MCF 10A (cell line): ENCODE measurements at places on chromosomes 7 and 10.

DNA sequence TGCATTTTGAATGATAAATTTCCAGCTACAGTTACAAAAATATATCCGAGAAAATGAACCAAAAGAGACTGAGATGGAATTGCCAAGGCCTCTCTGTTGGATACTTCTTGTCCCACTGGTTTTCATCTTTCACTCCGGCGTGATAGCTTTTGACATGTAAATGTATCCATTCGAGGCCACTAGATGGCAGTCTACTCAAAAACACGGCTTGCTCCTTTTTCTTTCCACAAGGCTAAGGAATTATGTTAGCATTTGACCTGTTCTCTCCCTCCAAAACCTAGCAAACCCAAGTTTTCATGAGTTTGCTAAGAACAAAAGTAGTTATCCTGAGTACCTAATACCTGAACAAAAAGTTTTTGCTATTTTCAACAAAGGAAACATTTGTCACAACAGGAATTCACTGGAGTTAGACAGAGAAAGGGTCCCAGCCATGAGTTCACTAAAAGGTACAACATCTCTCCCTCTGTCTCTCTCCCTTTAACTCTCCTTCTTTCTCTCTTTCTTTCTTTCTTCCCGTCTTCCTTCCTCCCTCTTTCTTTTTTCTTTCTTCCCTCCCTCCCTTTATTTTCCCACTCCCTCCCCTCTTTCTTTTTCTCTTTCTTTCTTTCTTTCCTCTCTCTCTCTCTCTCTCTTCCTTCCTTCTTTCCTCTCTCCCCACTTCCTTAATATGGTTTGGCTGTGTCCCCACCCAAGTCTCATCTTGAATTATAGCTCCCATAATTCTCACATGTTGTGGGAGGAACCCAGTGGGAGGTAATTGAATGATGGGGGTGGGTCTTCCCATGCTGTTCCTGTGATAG lies 207.9 kb upstream of the MYO3A start:
- peak; percentile 66 for DNase-seq

DNA sequence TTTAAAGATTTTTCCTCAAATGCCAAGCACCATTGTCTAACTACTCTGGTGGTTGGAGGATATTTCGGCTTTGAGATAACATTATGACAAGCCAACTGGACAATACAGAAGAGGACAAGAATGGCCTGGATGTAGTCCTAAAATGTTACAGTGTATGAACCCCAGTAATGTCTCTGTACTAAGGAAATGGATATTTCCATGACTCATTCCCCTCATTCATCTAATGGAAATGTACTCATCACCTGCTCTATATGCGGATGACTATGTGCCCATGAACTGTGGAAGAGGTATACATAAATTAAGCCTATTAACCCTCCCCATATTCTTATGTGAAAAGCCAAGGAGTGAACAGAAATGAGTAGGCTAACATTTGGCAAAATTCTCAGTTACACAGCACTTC lies 207.9 kb downstream of the CACNA2D1 start:
- DNase-seq = no peak

- peak; percentile 66 for DNase-seq
Observed at GRCh38 chr10:16848562-16849154, 31.4 kb upstream of the RSU1 start.

- peak; percentile 1 for DNase-seq
Observed at GRCh38 chr10:88735661-88736060, 24.2 kb upstream of the LIPN start.

DNA sequence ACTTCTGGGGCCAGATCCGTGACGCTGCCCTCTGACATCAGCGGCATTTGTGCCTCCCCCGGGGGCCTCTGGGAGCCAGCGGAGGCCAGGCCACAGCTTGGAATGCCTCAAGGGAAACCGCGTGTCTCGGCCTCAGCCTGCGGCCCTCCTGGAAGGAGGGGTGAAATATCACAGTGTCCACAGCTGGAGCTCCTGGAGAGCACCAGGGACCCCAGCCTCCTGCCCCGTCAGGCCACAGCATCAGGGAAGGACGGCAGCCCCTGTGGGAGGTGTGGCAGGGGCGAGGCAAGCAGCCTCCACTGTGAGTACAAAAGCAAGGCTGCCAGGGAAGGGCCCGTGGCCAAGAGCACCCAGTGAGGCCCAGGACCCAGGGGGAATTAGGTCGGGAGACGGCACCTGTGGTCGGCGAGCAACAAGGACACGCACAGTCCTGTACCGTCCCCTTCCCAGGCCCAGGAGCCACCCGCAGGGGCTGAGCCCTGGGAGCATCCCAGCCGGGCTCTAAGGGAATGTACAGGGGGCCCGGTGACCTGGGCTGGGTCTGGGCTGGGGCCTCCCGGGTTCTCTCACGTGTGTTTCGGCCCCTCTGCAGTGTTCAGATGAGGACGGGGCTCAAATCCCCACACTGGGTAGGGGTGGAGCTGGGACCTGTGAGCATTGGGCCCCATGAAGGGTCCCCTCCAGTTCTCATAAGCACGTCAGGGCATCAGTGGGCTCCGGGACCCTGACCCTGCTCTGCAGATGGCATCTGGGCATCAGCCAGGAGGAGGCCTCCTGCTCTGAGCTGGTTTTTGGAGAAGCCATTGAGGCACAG lies 18.7 kb upstream of the KNDC1 start:
- no peak for DNase-seq

GRCh38 chr7:4665661-4666060 lies 16.4 kb upstream of the FOXK1 start:
- peak; percentile 65 for DNase-seq

DNA sequence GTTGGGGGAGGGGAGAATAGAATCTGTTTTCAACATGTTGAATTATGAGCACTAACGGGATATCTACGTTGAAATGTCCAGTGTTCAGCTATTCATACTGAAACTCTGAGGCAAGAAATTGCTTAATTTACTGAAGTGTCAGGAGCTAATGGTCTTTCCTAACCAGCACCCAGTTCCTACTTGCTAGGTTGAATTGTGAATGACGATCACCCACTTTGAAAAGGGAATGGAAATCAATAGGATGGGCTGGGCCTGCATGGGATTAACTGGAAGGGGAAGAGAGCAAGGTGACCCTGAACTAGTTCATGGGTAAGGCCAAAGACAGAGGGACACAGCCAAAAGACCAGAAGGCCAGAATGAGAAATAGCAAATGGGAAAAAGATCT lies 51.3 kb downstream of the HIPK2 start:
- DNase-seq = peak; percentile 52

GRCh38 chr7:49631071-49631815 lies 142.2 kb upstream of the VWC2 start:
- no peak for DNase-seq

GRCh38 chr7:45219130-45219529 lies 61.5 kb downstream of the RAMP3 start:
- no peak for DNase-seq

DNA sequence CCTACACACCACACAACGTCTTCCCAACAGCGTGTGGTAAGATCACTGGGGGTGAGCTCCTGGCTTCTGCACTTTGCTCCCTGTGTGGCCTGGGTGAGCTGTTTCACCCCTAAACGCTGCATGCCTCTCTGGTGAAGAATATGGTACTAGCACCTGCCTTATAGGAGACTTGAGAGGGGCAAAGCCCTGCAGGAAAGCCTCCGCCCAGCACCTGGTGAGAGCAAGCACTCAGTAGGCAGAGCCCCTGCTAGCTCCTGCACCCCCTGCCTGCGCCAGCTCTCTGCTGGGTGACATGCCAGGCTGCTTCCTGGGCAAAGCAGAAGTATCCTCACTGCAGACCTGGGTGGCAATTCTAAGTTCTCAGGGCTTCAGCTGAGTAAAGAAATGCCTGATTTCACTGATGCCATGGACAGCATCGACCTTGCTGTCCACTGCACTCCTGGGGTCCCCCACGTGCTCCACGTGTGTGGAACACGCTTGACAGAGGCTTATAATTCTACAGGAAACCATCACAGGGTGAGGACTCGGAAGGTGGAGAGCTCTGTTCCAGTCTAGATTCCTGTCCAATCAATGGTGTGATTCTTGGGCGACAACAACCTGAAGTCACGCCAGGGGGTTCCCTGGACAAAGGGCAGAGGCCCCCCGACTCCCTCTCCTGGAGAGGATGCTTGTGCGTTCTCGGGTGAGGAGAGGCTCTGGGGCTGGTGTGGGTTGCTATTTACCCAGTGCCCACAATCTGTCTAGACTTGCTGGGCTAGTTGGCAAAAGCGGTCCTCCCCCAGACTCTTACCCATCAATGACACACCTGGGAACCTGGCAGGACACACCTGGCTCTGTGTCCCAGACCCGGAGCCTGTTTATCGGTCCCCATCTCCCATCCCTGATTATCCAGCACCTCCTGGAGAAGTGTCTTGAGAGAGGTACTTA lies 5.0 kb upstream of the CALML5 start:
- no peak for DNase-seq

DNA sequence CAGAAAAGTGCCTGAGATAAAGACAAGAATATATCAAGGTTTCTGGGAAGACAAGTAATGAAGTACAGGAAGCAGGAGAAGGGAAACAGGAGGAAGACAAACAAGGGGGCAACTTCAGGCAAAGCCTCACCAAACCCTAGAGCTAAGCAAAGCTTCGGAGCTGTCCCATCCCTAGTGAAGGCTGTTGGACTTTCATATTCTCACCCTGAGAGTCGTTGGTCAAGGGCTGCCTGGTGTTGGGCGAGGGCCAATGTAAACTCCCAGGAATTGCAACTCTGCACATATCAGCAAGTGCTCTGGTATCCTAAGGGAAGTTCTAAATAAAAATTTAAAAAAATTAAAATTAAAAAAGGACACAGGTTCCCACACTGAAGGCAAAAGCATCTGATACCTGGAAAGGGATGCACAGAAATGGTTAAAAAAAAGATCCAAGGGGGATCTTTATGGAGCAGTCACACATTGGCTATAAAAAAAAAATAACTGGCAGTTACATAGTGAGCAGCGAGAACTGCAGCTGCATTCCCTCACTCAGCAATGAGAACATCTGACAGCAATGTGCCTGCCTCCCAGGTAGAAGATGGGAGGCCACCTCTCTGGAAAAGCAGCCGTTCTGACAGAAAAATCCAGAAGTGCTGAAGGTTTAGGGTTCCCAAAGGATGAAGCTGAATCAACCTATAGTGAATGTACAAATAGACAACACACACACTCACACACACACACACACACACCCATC lies 304.7 kb downstream of the WDR11 start:
- no peak for DNase-seq
